ENCODE measurements at places on chromosomes 12 and 14. TPM values are rescaled to one million over a fixed set of nuclear protein-coding genes. Genes with fewer than 3 reads are reported as not detected.

TMEM119 gene
- not detected for total RNA-seq

CABP1 gene
- 0.72 TPM for total RNA-seq

CLEC4A gene
- total RNA-seq, result 0.38 TPM

PGF gene
- total RNA-seq, result 5.0 TPM

PLCZ1 gene
- total RNA-seq, result not detected

FKBP4 gene
- total RNA-seq, result 253 TPM

DNA sequence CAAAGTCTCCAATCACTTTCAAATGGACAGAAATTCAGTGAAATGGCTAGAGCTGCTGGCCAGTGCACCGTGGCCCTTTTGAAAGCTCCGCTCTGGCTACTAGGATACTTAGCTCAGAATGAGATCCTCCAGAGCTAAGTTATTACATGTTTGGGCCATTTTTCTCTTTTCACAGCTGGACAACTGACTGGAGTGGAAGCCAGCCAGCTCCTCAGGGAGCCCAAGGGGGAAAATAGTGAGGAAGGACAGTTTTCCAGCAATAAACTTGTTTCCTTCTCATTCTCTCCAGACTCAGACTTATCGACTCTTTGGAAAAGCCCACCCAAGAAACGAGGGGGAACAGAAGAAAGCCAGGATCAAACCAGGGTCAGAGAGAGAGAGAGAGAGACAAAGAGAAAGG lies 266.0 kb downstream of the KSR2 start:
- H3K27me3 ChIP-seq, result no peaks in the 10 kb centered on the region
- no peak overlapping the region for H3K27ac ChIP-seq
- H3K4me1 ChIP-seq, result no peaks in the 10 kb centered on the region
- no peaks in the 10 kb centered on the region for H3K36me3 ChIP-seq

GRCh38 chr12:27595231-27595642 lies 71.2 kb downstream of the PPFIBP1 start:
- H3K4me1 ChIP-seq, result peaks cover 10% of the 10 kb centered on the region
- no peak overlapping the region for H3K27ac ChIP-seq
- H3K36me3 ChIP-seq, result peaks cover 24% of the 10 kb centered on the region
- no peaks in the 10 kb centered on the region for H3K27me3 ChIP-seq

- no peaks in the 10 kb centered on the region for H3K36me3 ChIP-seq
- DNase-seq, result no peak
- no peak overlapping the region for H3K4me3 ChIP-seq
These were observed 145.1 kb downstream of the SLC25A21 start for GRCh38 chr14:37027188-37027824.

DNA sequence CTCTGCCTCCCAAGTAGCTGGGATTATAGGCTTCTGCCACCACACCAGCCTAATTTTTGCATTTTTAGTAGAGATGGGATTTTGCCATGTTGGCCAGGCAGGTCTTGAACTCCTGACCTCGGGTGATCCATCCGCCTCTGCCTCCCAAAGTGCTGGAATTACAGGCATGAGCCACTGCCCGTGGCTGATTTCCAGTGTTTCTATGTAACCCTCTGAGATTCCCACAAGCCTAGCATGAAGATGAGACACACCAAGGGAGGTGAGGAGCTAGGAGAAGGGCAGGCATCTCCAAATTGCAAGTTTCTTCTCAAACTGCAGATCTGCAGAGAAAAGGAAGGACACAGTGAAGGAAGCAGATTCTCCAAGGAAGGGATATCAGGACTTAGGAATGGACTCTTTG lies 125.0 kb downstream of the CACNA1C start:
- DNase-seq, result no peak
- H3K36me3 ChIP-seq, result no peaks in the 10 kb centered on the region
- no peaks in the 10 kb centered on the region for H3K27me3 ChIP-seq
- no peak overlapping the region for H3K4me3 ChIP-seq
- peaks cover 7% of the 10 kb centered on the region for H3K4me1 ChIP-seq

GRCh38 chr12:93813972-93814821 lies 137.0 kb downstream of the CRADD start:
- H3K27me3 ChIP-seq, result no peaks in the 10 kb centered on the region
- no peaks in the 10 kb centered on the region for H3K36me3 ChIP-seq
- no peak overlapping the region for H3K27ac ChIP-seq
- H3K4me3 ChIP-seq, result no peak overlapping the region
- H3K4me1 ChIP-seq, result no peaks in the 10 kb centered on the region

DNA sequence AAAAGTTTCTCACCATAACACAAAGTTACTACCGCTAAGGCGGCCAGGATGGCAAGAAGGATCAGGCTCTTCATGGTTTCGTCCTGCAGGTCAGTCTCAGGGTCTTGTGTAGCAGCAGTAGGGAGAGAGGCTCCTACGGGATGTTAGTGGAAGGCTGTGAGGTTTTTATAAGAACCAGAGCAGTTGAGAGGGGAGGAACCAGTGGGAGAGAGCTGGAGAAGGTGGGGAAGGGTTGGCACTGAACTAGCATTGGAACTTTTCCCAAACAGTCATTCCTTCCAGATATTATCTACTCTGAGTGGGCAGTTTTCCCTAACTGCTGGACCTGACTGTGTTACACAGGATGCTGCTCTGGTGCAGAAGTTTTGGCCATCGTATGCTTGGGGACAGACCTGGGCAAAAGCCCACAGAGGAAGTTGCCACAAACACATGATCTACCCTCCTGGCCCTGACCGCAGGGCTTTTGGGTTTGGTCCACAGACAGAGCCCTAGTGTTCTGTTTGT lies at the start of gene MGP:
Gene MGP (minus strand): TSS at position 137 of the 504 bp plus-strand sequence. CDS start 63 bp downstream, at position 74.
- no peaks in the 10 kb centered on the region for H3K27me3 ChIP-seq
- H3K27ac ChIP-seq, result no peak within 1 kb of the TSS
- H3K4me1 ChIP-seq, result no peaks in the 10 kb centered on the region

- H3K4me3 ChIP-seq, result no peak overlapping the region
- no peaks in the 10 kb centered on the region for H3K27me3 ChIP-seq
- no peaks in the 10 kb centered on the region for H3K36me3 ChIP-seq
- no peaks in the 10 kb centered on the region for H3K4me1 ChIP-seq
These were observed 68.3 kb upstream of the TUNAR start for GRCh38 chr14:95808371-95808770.

DNA sequence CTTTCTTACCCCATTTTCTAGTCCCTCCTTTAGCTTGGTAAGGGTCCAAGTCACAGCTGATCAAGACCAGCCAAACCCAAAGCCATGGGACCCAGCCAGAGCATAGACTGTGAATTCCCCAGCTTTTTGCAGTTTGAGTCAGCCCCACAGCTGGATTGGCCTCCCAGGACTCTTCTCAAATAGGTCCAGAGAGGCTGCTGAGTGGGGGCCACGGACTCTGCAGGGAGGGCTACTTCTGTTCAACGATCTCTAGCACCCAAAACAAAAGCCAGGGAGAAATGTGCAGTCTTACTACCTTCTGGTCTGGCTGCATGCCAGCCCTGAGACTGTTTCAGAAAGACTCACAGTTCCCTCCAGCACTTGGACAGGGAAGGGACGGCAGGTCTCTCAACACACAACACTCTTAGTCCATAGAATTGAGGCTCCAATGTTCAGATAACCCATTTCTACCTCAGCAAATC lies 1.6 kb downstream of the VDR start:
- no peak overlapping the region for H3K4me3 ChIP-seq
- no peak overlapping the region for H3K27ac ChIP-seq
- H3K36me3 ChIP-seq, result no peaks in the 10 kb centered on the region
- peaks cover 95% of the 10 kb centered on the region for H3K27me3 ChIP-seq
- no peaks in the 10 kb centered on the region for H3K4me1 ChIP-seq

DNA sequence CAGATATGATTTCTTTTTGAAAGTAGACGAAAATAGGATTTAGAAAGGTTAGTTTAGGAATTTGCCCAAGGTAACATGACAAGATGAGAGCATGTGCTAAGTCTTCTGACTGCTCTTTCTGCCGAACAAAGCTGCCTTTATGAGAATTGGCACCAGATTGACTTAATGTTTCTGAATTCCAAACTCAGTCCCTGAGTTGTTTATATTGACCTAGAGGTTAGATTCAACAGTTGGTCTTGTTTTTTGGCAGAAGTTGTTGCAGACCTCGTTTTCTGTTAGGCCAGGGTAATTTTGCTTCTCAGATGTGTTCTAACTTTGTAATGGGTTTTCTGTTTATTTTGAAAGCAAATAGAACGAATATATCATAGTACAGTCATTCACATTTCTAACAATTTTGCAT lies 61.5 kb upstream of the LRTM2 start:
- H3K4me1 ChIP-seq, result no peaks in the 10 kb centered on the region
- no peak overlapping the region for H3K27ac ChIP-seq
- no peak for DNase-seq
- peaks cover 70% of the 10 kb centered on the region for H3K36me3 ChIP-seq

GRCh38 chr12:50690925-50691324 lies 73.0 kb upstream of the ATF1 start:
- no peak overlapping the region for H3K4me3 ChIP-seq
- H3K4me1 ChIP-seq, result peaks cover 11% of the 10 kb centered on the region
- DNase-seq, result no peak
- H3K36me3 ChIP-seq, result peaks cover 32% of the 10 kb centered on the region

DNA sequence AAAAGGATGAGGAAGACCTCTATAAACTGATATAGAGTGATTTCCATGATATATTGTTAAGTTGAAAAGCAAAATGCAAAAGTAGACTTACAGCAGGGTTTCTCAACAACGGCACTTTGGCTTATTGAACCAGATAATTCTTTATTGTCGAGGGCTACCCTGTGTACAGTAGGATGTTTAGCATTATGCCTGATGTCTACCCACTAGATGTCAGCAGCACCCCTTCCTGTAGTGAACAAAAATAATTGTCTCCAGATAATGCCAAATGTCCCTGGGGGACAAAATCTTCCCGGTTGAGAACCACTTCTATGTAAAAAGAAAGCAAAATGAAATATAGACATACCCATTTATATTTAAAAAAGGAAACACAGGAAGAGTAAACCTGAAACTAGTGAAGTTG lies 32.4 kb downstream of the ABCD2 start:
- DNase-seq, result no peak
- H3K27me3 ChIP-seq, result peaks cover 23% of the 10 kb centered on the region
- no peak overlapping the region for H3K27ac ChIP-seq
- no peaks in the 10 kb centered on the region for H3K4me1 ChIP-seq

GRCh38 chr12:60078026-60078425 lies 482.2 kb downstream of the SLC16A7 start:
- no peak overlapping the region for H3K4me3 ChIP-seq
- no peaks in the 10 kb centered on the region for H3K27me3 ChIP-seq

DNA sequence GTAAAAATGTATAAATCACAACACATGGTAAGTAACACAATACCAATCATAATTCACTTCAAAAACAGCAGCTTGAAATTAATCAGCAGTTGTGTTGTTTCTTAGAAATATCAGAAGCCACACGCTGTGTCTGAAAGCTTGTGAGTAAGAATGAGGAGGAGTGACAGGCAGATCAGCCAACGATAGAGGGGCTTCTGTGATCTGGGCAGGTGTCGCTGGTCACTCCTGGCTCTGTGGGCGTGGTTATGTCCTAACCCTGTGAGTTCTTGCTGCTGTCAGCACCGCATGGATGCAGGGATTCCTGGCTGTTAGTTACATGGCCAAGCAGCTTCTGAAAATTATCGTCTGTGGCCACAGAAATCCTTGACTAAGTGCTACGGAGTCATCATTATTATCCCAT lies 123.4 kb downstream of the SLC25A47 start:
- no peaks in the 10 kb centered on the region for H3K36me3 ChIP-seq
- DNase-seq, result peak; percentile 92
- H3K4me3 ChIP-seq, result no peak overlapping the region

DNA sequence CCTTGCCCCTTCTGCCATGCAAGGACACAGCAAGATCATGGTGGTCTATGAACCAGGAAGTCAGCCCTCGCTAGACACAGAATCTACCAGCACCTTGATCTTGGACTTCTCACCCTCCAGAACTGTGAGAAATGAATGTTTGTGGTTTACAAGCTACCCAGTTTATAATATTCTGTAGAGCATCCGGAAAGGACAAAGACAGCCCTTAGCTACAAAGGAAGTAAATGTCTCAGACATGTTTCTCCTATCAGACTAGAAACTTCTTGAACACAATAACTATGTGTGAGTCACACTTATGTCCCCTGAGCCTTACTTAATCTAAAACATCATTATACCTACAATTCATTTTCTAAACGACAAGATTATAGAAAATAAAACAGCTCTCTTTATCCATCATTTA lies 176.7 kb downstream of the KLHL28 start:
- no peak for DNase-seq
- H3K4me3 ChIP-seq, result no peak overlapping the region
- H3K27me3 ChIP-seq, result no peaks in the 10 kb centered on the region
- H3K27ac ChIP-seq, result no peak overlapping the region
- no peaks in the 10 kb centered on the region for H3K36me3 ChIP-seq

DNA sequence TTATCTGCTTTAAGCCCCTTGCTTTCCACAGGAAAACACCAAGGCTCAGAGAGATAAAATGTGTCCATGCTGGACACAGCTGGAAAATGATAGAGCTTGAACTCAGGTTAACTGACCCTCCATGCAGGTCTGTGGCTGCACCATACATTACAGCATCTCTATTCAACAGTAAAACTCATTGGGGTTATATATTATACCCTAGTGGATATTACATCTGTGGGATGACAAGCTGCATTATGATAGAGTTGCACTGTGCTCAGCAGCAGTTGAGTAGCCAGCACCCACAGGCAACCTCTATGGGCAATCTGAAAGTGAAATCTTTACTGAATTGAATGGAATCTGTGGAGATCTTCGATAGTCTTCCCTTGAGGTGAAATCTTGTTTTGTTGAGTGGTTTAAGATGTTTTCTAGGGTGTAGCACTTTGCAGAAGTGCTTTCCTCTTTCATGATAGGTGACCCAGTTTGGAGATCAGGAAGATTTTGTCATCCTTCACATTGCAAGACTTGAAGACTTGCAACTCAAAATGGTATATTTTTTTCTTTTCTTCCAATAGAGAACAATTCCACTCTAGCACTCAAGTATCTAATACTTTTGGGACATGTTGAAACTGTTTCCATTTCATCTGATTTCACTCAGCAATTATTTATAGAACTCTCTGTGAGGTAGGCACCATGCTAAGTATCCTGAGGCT lies 389.2 kb downstream of the RAD51B start:
- no peaks in the 10 kb centered on the region for H3K4me1 ChIP-seq
- H3K27ac ChIP-seq, result no peak overlapping the region
- no peaks in the 10 kb centered on the region for H3K27me3 ChIP-seq

- no peak for DNase-seq
- H3K36me3 ChIP-seq, result no peaks in the 10 kb centered on the region
- H3K4me3 ChIP-seq, result no peak within 1 kb of the TSS
- no peaks in the 10 kb centered on the region for H3K27me3 ChIP-seq
These were observed at the start of gene CATSPERB for GRCh38 chr14:91731986-91732385. Gene CATSPERB, minus strand, starts transcription at chr14:91732086. Its CDS starts 2,607 bp downstream, at chr14:91729479.

GRCh38 chr12:76967181-76967885 lies 88.5 kb upstream of the CSRP2 start:
- H3K4me3 ChIP-seq, result no peak overlapping the region
- no peaks in the 10 kb centered on the region for H3K36me3 ChIP-seq
- H3K27ac ChIP-seq, result no peak overlapping the region
- no peaks in the 10 kb centered on the region for H3K4me1 ChIP-seq
- H3K27me3 ChIP-seq, result no peaks in the 10 kb centered on the region
